ENCODE measurements at places on chromosomes 1 and 21.

- no peak for DNase-seq
Observed at GRCh38 chr21:19767546-19767945, 1230.7 kb upstream of the NCAM2 start.

DNA sequence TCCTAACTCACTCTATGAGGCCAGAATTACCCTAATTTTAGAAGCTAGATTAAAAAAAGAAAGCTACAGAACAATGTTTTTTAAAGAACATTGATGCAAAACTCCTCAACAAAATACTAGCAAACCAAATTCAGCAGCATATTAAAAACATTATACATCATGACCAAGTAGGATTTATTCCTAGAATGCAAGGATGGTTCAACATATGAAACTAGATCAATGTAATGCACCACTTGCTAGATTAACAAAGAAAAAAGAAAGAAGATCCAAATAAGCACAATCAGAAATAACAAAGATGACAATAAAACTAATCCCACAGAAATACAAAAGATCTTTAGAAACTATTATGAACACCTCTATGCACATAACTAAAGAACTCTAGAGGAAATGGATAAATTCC is 13.3 kb upstream of the PPT1 start:
- DNase-seq = no peak

DNA sequence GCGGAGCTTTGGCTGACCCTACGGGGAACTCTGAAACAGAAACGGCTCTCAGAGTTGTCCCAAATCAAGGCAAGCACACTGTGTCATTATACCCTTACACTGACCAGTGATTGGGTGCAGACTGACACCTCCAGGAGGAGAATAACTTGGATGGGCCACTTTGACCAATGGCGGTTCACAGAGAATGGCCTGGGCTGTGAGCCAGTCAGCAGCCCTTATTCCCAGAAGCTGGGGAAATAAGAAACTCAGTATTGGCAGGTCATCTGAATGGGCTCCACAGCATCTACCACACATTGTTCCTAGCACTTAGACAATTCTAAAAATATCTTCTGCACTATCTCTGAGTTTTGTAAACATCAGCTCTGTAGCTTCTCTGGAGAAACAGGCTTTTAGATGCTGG is 265.2 kb downstream of the ADGRL2 start:
- no peak for DNase-seq

DNA sequence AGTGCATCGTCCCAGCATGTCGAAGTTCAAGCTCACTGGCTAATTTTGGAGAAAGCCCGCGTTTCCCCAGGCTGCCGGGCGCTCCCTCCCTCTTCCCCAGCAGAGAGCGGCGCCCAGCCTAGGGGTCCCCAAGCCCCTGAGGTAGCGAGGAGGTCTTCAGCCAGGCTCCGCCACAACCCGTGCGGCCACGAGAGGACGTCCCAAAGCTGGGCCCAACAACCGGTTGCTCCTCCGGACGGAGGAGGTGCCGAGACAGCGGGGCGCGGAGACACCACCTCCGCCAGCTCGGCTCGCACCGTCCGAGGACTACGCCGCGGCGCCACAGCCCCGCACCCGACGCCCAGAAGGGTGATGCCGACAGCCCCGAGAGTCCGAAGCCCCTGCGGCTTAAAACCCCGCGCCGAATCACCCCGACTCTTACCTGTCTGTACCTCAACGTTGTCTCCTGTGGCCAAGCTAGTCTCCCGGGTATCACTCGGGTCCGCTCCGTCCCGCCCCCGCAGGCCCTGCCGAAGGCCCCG is at the start of gene DENND2C:
Gene DENND2C (minus strand): TSS at position 488 of the 521 bp plus-strand sequence. CDS start 44,065 bp downstream, outside the sequence.
- DNase-seq = no peak

DNA sequence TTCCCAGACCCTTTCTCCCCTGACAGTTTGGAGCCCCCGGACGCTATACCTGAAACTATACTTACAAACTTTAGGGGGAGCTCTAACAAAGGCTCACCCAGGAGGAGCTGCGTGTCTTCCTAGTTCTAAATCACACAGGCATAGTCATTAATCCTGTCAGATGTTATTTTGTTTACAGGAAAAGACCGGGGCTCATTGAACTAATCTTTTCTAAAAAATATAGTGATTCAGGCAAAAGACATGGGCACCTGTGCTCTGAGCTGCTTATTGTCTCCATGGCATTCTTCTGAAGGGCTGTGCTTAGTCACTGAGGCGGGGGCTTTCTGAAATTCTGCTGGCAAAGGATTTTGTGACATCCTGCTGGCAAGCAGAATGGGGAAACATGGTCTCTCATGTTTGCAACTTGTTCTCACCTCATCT is 1577.0 kb downstream of the NCAM2 start:
- DNase-seq = no peak

DNA sequence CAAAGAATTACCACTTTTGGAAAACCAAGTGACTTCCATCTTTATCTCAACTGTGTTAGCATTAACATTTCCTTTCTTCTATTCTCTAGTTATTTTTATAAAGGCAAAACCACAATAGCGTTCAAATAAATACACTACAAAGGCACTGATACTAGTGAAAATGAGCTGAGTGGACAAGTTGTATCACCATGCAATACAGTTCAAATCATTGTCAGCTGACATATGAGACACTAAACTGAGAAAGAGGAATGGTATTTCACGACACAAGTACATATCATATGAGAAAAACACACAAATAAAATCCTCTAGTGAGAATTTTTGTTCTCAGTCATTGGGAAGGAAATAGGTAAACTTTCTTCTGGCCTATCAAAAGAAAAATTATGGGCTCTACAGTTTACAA is 26.2 kb downstream of the ENAH start:
- DNase-seq = no peak

DNA sequence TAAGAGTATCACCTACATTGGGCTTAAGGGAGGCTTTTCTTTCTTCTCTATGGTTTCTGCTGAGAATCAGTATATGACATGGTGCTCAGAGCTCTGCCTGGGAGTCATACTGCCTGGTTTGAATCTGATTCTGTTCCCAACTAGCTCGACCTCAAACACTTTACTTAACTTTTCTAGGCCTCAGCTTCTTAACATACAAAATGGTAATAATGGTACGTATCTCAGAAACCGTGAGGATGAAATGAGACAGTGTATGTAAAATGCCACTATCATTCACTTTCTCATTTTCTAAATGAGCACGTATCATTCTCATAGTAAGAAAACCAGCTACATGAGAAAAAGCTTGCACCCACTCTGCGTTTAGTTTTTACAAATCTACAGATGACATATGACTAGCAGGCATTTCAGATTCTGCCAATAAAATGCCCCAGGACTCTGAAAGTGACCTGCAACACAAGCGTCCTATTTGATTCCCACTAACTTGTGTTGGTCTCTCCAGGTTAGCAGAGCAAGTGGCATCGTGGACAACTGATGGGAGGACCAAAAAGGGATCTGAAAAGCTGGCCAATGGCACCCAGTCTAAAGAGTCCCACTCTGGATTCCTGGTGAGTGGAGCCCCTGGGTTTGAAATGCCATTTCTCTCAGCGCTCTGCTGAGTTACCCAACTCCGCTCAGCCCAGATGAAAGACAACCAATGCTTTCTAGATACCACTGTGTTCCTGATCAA is 6.1 kb downstream of the CTNNBIP1 start:
- DNase-seq = no peak

GRCh38 chr1:103447471-103447870 is 78.0 kb upstream of the RNPC3 start:
- DNase-seq = no peak

DNA sequence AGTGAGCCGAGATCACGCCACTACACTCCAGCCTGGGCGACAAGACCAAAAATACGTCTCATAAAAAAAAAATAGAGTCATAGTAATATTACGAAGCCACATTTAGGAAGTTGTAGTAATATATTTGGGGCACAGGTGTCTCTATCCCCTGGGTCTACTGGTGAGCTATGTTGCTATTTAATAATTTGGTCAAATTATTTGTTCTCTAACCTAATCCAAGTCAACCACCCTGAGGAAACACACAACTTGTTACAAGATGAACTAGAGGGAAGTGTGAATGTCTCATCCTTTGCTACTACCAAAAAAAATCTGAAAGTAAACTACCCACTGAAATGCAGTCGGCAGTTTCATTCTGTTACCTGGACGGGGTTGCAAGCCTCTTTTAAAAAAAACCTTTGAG is 35.3 kb downstream of the RGS8 start:
- DNase-seq = no peak

DNA sequence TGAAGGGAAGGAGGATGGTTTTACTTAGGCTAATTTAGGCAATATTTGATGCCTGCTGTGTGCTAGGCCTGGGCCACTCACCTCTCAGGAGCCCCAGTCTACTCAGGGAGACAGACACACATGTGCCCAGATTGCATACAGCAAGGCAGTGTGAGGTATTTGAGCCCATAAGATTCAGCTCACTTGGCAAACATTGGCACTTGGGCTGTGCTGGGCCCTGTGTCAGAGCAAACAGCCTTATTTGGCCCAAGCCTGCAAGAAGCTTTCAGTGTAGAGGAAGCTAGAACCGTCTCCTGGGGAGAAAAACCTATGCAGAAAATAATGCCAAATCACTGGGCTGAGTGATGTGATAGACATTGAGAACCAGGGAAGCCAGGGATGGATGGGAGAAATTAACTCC is 3.9 kb upstream of the SYNC start:
- DNase-seq = no peak

DNA sequence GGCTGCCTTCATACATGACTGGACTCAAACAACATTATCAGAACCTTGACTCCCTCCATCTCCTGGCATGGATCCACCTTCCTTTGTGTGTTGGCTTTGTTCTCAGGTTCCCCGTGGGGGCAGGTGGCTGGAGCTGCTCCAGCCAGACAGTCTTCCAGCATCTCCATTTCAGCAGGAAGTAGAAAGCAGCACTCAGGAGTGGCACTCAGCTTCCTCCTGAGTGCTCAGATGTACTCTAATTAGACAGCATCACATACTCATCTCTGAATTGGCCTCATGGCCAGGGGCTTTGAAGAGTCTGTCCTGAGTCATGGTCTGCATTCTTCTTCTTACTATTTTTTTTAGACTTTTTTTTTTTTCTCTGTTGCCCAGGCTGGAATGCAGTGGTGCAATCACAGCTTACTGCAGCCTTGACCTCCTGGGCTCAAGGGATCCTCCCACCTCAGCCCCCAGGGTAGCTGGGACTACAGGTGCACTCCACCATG is 27.9 kb downstream of the OVAAL start:
- DNase-seq = no peak

DNA sequence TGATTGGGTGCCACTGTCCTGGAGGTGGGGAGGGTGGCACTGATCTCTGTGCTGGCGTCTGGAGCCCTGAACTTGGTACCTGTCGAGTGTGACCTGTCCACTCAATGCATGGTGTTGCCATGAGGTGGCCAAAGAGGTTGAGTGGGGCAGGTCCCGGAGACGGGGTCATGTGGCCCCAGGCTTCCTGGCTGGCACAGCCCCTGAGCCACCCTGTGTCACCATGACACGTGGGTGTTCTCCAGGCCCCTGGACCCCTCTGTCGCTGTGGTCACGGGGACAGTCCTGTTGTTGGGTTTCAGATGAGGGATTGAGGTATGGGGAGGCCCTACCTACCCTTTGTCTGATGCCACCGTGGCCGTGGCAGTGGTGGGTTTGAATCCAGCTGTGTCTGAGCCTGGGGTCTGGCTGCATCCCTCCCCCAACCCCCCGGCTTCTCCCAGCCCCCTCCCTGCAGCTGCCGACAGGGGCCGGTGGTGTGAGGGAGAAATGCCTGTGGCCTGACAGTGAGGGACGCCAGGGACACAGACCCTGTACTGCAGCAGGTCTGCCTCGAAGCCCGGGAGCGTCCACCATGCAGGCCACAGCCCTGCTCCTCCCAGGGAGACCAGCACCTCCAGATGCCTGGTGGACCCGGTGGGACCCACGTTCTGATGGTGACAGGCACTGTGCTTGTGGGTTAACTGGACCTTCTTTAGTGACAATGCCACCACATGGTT is 12.0 kb downstream of the TRPM2 start:
- DNase-seq = no peak

DNA sequence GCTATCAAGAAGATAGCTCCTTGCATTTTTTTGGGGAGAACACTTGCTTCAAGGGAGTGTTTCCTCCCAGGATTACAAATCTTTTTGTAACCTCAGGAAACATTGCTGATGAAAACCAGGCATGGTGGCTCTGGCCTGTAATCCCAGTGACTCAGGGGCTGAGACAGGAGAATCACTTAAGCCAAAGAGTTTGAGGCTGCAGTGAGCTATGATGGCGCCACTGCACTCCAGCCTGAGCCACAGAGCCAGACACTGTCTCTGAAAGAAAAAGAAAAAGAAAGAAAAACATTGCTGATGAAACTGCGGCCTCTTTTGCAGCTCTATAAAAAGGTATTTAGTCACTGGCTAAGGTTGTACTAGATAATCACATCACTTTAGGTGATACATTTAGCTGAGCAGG is 7.3 kb downstream of the RNU1-2 start:
- DNase-seq = no peak

- DNase-seq = no peak
Observed at GRCh38 chr1:4658643-4659628, 4.5 kb downstream of the AJAP1 start.

GRCh38 chr1:23354245-23354644 is 10.2 kb upstream of the HNRNPR start:
- no peak for DNase-seq

DNA sequence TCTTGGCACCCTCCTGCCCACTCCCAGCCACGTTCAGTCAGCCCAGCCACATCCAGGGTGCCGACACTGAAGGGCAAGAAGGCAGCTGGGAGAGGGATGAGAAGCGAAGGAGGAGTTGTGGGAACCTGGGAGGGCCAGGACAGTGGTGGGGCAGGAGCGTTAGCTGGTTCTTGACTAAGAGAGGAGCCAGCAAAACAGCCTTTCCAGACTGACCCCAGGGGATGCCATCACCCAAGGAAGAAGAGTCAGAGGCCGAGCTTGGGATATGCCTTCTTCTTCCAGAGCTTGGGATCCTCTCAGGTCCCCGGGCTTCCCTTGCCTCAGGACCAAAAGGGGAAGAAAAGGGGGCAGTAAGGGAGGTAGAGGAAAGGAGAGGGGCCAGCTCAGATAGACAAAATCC is 7.2 kb downstream of the INKA2 start:
- no peak for DNase-seq

DNA sequence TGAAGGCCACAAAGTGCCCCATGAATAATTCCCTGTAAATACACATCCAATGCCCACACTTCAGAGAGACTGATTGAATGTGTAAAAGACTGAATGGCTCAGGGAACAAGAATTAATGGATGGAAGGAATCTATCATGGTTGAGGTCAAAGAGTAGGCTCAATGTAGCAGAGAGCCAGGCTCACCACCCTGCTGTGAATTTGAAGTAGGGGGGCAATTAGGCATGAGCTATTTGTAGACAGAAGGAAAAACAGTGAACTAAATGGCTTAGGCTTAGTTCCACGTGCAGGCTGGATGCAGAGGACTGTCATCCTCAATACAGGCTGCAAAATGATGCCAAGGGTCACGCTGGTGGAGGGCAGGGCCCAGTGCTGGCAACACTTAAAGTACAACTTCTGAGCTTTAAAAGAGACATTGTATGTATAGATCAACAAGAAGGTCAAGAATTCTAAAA is 22.9 kb upstream of the IGSF3 start:
- DNase-seq = no peak

GRCh38 chr1:202562444-202563060 is 147.7 kb downstream of the SYT2 start:
- no peak for DNase-seq

GRCh38 chr1:244713332-244713731 is 60.4 kb downstream of the DESI2 start:
- DNase-seq = no peak
